IPS-NIHi11 (cell line): ENCODE measurements at places on chromosomes 12 and 14.

DNA sequence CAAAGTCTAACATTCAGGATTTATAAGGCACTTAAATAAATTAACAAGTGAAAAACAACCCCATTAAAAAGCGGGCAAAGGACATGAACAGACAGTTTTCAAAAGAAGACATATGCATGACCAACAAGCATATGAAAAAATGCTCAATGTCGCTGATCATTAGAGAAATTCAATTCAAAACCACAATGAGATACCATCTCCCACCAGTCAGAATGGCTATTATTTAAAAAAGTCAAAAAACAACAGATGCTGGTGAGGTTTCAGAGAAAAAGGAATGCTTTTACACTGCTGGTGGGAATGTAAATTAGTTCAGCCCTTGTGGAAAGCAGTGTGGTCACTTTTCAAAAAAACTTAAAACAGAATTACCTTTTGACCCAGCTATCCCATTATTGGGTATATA lies 60.7 kb upstream of the BDKRB2 start:
- DNase-seq = no peak

DNA sequence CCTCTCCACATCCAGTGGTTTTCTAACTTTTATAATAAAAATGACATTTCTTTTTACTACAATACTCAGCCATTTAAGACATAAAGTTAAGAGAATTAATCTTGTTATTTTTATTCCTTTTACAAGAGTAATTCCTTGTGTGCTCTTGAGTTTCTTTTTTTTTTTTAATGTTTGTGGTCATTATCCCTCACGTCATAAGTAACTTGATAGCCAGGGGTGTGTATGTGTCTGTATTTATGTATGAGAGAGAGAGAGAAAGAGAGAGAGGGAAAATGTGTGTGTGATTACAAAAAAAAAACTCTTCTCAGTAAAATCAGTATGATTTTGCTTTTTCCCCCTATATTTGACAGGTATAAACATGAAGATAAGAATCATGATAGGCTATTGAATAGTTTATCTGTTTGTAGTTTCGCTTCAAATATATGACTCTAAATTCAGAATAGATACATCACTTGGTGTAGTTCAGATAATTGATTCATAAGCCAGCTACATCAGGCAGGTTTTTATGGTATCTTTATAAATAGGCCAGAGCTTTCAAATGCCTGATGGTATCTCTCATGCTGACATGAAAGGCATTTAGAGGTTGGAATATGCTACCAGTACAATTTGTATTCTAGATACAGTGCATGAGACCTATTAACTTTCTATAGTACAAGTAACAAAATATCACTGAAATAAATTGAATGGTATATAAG lies 34.9 kb downstream of the RERGL start:
- no peak for DNase-seq

- no peak for DNase-seq
Measured at GRCh38 chr12:68809190-68810026, 1.4 kb downstream of the MDM2 start.

GRCh38 chr14:92986254-92987147 lies 63.6 kb downstream of the CHGA start:
- DNase-seq = no peak

DNA sequence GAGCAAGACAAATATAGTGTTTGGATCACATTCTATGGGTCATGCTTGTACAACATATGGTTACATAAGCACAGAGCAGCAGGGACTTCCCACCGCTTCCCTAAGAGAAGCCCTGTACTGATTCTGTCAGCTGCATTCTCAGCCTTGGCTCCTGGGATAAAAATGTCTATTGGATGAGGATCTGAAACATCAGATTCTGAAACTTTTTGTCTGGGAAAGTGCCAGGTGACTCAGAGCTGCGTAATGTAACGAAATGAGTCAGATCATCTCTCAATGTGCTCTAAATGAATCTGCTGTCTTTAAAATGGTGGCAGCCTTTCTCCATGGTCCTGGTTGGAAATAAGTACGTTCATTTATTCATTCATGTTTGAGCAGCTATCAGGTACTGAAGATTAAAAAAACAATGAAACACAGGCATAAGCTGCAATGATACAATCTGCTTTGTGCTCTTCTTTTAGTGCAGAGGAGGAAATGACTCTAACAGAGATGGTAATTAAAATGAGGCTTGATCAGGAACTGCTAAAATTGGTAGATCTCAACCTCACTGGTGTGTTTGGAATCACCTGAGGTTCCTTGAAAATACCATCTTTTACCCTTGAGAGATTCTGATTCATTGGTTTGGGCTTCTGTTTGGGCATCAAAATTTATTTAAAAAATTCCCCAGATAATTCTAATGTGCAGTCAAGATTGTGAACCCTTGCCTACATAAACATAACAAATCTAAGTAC lies 99.1 kb upstream of the NAP1L1 start:
- no peak for DNase-seq

- no peak for DNase-seq
Measured at GRCh38 chr12:56450241-56450640, 1.0 kb upstream of the TIMELESS start.

- no peak for DNase-seq
Measured at GRCh38 chr12:9109737-9110491, 5.8 kb downstream of the A2M start.

DNA sequence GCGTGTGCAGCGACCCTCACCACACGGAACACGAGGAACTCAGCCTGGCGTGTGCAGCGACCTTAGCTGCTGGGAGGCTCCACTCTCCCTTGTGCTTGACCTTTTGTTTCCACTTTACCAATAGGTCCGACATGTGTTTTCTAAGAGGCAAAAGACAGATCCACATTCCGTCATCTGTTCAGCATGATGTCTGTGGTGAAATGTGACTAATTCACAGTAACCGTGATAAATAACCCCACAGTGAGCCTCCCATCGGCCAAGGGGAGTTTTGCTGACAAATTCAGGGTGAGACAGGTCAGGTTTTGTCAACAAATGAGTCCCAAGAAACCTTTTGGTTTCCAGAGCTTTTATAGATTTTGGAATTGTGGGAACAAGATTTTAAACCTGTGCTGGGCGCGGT lies 55.9 kb downstream of the MOK start:
- no peak for DNase-seq

GRCh38 chr14:99874306-99874705 lies 81.1 kb downstream of the EML1 start:
- DNase-seq = no peak

GRCh38 chr14:98704441-98704840 lies 567.6 kb downstream of the BCL11B start:
- DNase-seq = no peak

DNA sequence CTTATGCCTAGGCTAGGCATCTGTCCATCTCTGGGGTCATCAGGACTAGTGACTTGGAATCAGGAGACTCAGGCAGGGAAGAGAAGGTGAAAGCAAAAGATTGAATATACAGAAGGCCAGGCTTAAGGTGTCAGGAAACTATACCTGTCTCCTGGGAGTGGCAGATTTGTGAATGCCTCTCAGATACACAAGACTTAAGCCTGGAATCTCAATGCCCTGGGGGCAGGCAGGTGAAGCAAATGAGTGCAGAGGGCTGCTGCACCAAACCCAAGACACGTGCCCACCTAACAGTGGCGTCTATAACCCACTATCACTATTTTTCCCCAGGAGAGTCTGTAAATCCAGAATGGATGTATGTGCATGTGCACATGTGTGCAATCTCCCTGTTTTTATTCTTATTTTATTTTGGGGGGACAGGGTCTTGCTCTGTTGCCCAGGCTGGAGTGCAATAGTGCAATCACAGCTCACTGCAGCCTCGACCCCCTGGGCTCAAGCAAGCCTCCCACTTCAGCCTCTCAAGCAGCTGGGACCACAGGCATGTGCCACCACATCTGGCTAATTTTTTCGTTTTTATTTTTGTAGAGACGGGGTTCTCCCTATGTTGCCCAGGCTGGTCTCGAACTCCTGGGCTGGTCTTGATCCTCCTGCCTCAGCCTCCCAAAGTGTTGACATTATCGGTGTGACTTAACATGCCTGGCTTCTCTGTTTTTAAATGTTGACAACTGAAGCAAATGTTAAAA lies 31.9 kb upstream of the FOS start:
- DNase-seq = no peak

DNA sequence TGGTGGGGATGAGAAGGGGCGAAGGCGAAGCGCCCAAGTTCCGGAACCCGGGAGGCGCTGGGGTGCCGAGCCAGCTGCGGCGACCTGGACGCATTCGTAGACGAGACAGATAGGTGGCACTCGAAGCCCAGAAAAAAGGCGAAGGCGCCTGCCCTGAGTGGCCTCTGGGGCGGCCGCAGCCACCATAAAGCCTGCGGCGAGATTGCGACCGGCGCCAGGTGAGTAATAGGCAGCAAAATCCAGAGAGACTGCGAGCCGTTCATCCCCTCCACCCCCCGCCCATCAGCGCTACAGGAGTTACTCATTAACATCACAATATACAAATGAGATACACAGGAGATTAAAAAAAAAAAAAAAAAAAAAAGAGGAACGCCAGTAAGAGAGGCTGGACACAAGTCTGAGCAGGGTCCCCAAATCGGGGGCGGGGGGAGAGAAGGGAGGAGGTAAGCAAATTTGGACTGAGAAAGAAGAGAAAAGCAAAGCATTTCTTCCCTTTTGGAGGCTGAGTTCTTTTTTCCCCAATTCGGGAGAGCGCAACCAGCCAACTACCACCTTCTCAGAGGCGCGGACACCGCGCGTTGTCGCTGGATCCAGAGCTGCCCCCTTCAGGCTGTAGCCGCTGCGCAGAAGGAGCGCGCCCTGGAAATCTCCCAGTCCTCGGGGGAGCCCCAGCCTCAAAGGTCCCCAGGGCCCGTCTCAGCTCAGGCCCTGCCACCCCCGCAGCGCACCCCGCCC lies 15.7 kb downstream of the TBX3 start:
- peak; percentile 71 for DNase-seq

DNA sequence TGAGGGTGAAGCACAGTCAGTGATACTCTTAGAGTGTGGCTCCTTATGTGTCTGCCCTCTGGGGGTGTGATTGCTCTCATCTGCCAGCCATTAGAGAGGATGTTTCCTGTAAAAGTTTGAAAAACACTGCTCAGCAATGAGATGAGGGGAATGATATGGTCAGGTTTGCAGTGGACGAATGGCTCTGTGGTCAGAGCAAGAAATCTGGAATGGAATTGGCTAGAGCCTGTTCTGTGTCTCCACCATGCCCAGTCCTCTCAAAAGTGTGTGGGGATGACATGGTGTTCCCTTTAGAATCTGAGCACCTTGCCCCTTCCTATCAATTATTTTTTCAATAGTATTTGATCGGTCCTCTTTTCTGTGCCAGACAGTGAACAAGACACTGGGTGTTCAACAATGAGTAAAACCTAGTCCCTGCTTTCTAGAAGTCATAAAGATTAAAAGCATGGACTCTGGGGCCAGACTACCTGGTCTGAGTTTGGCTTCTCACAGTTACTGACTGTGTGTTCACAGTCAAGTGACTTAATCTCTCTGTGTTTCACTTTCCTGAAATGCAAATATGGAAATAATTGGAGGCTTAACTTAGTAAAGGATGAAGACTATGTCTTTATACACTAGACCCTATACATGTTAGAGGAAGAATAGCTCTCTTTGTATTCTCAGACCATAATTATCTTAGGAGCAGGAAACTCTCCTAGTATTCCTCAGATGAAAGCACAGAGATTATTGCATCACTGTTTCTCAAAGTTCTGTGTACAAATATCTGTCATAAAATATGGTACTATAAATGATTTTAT lies 1.6 kb downstream of the ACSS3 start:
- no peak for DNase-seq

DNA sequence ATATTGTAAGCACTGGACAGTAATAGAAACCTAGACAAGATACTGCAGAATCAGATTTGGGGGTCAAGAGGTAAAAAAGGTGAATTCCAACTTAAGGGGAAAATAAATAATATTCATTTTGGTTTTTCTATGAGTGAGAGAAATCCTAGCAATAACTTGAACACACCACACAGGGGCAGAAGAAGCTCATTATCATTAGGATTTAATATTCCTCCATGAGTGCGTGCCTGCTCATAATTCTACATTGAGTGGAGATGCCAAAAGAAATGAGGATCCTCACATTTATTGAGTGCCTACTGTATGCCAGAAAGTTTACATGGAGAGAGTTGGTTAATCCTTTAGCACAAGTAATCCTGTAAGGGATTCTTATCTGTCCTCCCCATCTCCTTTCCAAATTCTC lies 40.5 kb upstream of the C14orf132 start:
- no peak for DNase-seq

- DNase-seq = no peak
Measured at GRCh38 chr12:16560273-16560672, 45.7 kb downstream of the LMO3 start.

DNA sequence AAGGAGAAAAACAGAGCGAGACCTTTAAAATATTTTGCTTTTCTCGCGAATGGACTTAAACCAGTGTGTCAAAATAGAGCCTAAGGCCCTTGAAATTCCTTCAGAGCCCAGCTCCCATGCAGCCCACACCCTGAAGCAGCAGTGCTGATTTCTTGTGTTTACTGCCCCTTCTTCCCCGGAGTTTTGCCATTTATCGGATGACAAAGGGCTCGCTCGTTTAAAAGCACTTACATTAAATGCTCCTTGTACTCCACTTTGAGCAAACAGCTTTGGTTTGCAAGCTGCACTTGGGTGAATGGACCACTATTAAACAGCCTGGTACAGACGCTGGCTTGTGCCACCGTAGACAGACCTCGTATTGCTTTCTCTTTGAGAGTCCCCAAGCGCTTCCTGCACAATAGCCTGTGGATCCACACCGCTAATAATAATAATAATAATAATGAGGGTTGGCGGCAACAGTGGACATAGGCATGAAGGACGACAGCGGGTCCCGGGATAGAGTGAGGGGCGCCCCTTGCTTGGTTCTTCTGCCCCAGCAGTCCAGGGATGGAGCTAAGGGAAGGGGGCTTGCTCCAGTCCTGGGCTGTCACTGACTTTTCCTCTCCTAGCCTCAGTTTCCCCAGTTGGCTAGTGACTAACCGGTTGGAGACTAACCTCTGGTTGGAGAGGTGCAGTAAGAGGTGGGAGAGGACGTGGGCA lies 6.6 kb downstream of the DLK1 start:
- DNase-seq = no peak

GRCh38 chr12:76568130-76568529 lies 8.6 kb upstream of the OSBPL8 start:
- no peak for DNase-seq

DNA sequence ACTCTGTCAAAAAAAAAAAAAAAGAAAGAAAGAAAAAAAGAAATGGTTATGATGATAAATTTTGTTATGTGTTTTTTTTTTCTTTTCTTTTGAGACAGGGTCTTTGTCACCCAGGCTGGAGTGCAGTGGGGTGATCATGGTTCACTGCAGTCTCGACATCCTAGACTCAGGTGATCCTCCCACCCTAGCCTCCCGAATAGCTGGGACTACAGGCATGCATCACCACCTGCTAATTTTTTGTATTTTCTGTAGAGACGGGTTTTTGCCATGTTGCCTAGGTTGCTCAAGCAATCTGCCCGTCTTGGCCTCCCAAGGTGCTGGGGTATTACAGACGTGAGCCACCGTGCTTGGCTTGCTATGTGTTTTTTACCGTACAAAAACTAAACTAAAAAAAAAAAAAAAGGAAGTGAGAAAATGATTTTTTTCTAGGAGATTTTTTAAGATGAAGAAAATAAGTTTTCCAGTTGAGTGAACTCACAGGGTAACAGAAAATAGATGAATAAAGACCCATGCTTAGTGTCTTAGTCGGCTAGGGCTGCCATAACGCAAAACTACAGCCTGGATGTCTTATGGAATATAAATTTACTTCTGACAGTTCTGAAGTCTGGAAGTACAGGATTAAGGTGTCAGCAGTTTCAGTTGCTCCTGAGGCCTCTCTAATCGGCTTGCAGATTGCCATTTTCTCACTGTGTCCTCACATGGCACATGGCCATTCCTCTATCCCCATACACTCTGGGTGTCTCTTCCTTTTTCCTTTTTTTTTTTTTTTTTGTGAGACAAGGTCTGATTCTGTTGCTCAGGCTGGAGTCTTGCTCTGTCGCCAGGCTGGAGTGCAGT lies 13.2 kb upstream of the APOF start:
- no peak for DNase-seq
